Hypothalamus (tissue), 51 donors: ENCODE measurements at places on chromosomes 3 and 15.

DNA sequence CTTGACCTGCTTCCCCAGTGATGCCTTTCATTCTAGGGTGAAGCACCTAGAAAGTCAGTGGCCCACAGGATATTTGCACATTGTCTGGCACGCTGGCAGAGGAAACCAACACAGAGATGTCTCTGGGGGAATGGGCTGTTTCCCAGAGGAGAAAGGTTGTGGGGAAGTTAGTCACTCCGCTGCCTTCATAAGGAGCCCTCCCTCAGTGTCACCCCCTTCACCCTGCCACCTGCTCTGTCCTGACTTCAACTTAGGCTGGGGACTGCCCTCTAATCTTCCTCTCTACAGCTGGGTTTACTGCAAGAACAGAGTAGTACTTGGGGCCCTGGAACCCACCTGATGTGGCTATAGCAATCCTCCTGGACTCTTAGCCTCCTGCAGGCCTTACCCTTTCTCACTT is 5.7 kb downstream of the KLHDC8B start:
- DNase-seq: no peak

DNA sequence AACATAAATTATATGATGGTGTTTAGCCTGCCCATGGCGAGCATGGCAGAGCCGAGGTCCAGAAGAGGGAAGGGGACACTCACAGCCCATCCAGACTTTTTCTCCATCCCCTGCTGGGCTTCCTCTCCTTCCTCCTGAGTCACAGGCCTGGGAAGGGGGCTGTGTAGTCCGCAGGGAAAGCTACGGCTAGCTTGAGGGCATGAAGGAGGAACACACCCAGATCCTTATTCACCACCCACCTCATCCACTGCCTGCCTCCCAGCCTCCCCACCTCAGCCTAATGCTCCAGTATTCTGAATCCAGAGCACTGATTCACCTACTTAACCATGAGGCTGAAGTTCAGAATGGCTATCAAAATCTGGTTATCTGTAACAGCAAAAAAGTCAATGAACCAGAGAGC is 97.8 kb downstream of the OXNAD1 start:
- DNase-seq: no peak

- no peak for DNase-seq
These were observed 77.7 kb upstream of the ACAN start for GRCh38 chr15:88725305-88726210.

DNA sequence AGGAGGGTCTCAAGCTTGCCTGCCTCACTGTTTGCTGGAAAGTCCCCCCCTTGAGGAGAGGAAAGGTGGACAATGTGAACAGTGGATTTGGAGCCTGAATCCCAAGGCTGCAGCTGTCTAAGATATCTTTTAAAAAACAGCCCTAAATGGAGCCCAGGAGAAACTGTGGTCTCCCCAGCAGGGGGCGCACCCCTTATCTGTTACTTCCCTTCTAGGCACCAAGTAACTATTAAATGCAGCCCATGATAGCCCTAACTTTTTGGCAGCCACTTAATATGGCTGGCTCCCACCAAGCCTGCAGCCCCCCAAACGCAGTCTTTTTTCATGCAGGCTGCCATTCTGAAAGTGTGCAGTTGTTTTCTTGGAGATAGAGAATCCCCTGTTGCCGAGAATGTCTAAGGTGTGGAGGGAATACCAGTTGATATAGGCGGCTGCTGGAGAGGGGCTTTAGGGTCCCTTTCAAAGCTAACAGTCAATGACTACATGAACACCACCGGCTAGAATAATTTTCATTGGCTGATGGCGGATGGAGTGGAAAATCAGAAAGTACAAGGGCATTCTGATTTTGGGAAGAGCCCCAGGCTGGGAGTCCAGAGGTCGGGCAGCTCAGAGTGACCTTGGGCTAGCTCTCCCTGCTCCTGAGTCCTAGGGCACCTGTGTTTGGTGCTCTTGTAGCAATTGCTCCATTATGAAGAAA is 1.3 kb downstream of the RHCG start:
- DNase-seq: no peak

- no peak for DNase-seq
These were observed 193.8 kb downstream of the SCAPER start for GRCh38 chr15:76711351-76711827.

DNA sequence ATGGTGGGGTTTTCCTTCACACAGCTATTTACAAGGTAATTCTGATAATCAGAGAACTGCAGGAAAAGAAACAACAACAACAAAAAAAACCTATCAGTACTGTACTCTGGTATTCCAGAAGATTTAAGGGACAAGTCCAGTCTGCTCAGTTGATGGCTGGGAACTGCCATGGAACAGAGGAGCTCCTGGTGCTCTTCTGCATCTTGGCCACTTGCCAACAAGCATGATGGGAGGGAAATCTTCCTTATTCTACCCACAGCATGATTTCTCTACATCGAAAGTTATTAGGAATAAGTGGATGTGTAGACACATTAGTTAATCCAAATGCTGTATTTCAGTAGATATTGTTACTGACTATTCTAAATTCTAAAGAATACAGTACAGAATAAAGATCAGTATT is 51.7 kb downstream of the RASGRP1 start:
- no peak for DNase-seq

- no peak for DNase-seq
These were observed 13.5 kb downstream of the TBC1D21 start for GRCh38 chr15:73886717-73887345.

GRCh38 chr15:70056091-70056680 is 41.5 kb downstream of the TLE3 start:
- DNase-seq: no peak

- no peak for DNase-seq
These were observed 1.2 kb upstream of the ANP32A start for GRCh38 chr15:68821841-68822381.
